ENCODE measurements at places on chromosomes 5 and 9.

DNA sequence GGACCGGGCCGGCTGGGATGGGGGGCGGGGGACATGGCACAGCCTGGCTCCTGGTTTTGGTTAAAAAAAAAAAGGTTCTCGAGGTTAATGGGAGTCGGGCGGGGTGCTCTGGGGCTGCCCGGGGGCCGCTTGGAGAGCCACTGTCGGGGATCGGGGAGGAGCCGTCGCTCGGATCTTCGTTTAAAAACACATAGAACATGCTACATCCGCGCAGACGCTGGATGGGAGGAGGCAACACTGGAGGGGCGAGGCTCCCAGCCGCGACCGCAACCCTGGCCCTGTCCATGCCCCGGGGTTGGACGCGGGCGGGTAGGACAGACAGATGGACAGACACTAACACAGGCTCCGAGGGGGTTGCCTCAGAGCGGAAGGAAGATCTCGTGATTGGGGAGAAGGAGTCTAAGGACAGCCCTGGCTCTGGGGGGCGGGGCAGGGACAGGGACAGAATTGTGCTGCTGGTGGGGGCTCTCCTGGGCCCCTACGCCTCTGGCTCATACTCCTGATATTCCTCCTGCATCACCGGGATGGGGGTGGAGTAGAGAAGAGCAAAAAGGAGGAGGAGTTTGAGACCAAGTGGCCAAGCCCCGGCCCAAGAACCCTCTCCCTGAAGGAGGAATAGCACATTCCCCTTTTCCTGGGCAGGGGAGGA lies 9.9 kb downstream of the SNCB start:
- peak; percentile 74 for DNase-seq

DNA sequence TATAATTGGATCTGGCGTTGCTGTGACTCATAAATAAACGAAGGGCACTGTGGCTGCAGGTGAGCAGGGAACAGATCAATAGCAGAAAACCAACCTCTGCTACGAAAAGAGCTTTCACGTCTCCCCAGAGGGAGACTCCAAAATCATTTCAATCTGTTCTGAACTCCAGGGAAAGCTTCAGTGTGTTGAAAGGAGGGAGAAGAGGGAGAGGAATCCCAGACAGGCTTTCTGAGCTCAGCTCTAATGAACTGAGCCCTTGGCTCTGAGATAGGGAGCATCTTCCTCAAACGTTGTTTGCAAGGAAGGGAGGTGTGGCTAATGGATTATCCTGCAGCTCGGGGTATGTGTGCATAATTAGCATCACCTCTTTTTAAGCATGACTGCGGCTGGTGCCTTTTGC lies 288.0 kb upstream of the IRX4 start:
- no peak for DNase-seq

GRCh38 chr5:37668524-37669047 lies 171.3 kb downstream of the GDNF start:
- peak; percentile 97 for DNase-seq

DNA sequence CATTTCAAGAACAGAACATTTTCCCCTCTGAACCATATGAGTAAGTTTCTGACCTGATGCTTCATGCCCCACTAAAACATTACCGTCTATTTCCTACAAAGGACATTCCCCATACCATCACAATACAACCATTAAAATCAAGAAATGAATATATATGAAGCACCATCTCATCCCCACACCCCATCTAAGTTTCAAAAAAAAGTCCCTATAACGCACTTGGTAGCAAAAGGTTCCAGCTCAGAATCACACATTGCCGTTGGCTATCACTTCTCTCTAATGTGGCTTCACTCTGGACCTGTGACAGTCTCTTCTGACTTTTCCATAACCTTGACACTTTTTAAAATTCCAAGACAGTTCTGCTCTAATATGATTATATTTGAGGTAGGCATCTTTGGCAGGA lies 5.9 kb downstream of the EMB start:
- DNase-seq = no peak

DNA sequence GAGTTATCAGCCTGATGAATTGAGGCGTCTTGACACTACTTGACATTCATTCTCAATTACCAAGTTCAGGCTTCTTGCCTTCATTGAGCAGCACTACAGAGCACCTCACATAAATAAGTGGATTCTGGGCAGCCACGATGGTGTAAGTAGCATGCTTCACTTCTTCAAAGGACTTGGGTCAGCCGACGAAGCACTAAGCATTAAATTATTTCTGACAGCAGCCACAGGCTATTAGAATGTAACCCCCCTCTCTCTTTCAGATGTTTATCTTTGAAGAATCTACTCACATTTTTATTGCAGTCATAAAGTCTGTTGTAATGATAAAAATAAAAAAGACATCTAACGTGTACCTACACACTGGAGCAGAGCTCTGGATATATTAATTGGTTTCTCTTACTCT lies 45.9 kb upstream of the VPS13A start:
- DNase-seq = no peak

DNA sequence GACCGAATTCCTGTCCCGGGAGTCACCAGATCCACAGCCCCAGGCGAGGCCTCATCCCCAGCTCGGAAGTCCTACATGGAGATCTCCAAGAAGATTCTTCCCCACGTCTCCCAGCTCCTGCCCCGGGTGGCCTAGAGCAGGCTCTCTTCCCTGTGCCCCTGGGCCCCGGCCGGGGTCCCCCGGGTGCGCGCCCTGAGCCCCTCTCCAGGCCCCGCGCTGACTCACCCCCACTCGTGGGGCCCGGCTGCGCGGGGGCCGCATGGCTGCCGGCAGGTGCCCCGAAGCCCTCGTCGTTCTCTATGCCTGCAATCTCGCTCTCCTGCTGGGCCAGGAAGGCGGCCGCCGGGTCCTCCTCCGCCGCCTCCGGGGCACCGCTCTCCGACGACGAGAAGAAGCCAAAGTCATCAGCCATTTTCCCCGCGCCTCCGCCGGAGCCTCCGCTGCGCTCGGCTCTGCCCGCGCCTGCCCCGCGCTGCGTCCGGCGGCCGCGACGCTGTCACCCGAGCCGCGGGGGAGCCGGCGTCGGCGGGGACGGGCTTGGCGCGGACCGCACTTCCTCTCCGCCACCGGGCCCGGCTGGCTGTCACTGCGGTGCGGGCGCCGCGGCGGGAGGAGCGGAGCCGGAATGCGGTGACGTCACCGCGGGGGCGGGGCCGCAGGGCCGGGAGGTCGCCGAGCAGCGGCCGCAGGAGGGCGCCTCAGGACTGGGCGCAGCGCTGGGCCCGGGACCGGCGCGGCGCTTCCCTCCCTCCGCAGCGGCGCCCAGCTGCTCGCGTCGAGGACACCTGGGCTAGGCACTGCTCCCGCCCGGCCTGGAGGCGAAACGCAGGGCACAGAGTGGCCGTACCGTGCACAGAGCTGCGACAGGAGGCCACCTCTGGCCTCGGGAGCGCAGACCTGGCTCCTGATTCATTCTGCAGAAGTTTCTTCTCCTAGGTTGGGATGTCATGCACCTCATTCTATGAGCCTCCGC lies at the start of gene CLTB:
TSS of gene CLTB (minus strand) at position 588 of the 973 bp plus-strand sequence. CDS start at position 412, 176 bp downstream.
- DNase-seq = peak; percentile 97

- DNase-seq = no peak
These were observed 102.2 kb downstream of the ANGPTL2 start for GRCh38 chr9:127020036-127020801.

DNA sequence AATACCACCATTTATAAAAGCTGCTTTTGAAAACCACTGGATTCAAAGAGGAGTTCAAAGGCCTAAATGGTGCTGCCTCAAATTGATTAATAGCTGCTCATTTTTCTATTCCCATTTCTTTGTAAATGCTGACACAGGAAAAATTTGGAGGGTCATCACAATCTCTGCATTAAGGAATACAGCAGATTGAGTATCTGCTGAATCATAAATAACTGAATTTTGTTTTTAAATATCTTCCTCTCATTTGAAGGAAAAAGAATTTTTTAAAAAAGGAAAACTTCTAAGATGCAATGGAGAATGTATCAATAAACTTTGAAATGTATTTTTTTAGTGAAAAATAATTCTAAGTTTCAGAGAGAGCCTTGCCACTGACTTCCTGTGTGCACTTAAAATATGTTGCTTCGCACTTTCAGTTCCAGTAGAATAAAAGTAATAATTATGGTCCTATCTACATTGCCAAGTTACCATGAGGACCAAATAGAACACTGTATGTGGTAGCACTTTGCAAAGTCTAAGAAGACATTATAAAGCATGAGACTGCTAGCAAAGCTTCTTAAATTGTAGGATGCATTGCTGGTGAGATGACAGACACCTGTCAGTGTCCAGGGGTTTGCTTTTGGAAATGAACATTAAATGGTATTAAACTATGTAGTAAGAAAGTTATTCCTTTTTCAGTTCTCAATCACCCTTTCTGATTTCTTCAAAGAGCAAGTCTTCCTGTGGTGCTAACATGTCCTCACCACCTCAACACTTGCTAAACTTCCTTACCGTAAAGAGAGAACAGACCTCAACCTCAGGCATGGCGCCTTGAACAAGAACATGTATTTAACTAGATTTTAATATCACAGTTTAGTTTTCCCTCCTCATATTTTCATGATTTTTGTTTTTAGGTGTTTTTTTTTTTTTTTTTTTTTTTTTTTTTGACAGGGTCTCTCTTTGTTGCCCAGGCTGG lies 555.1 kb downstream of the EBF1 start:
- DNase-seq = no peak

DNA sequence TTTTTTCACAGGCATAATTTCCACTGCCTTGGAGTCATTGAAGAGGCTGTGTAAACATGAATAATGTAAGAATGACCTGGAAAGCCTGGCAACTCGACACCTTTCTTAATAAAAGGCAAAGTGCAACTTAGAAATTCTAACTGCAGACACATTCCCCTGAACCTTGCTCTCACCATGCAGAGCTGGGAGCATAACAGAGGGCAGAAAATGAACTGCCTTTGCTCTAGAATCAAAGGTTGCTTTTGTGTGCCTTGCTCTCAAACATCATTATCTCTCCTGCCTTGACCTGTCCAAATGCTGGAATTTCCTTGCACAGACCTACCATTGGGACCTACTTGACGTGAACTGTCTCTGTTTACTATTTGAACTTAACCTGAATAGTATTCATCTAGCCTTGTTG lies 462.0 kb upstream of the ZNF462 start:
- no peak for DNase-seq

- DNase-seq = no peak
These were observed 5.3 kb downstream of the IL9 start for GRCh38 chr5:135890296-135890695.

GRCh38 chr5:57780961-57781325 lies 298.3 kb upstream of the ACTBL2 start:
- DNase-seq = no peak

DNA sequence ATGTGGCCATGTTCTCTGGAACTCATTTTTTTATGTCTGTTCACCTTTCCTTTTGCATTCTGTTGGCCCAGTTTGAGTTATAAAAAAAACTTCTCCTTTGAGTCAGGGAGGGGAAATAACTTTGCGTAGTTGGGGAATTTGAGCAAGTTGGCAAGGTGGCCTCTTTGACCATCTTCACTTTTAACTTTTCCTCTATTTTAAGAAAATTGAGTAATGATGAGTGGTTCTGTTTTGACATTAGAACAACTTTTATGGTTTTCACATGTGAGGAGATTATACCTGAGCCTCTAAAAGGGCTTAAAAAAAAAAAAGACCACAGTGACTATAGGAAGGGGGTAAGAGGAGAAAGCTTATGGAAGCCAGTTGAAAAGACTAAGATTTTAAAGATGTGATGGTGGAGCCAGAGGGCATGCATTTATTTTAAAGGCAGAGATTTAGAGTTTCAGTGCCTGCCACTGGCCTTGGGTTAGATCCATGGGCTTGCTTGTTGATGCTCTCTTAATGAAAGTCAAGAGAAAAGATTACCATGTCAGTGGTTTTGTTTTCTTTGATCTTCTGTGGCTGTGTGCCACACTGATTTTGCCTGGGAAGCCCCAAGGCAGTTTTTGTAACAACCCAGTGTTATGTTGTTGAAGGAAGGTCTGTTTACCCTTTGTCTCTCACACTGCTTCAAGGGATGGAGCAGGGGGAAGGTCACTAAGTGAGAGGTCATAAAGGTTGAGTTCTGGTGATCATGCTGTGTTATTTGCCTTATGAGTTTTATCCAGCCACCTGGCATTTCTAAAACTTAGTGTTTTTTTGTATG lies 219.7 kb upstream of the CD180 start:
- no peak for DNase-seq

DNA sequence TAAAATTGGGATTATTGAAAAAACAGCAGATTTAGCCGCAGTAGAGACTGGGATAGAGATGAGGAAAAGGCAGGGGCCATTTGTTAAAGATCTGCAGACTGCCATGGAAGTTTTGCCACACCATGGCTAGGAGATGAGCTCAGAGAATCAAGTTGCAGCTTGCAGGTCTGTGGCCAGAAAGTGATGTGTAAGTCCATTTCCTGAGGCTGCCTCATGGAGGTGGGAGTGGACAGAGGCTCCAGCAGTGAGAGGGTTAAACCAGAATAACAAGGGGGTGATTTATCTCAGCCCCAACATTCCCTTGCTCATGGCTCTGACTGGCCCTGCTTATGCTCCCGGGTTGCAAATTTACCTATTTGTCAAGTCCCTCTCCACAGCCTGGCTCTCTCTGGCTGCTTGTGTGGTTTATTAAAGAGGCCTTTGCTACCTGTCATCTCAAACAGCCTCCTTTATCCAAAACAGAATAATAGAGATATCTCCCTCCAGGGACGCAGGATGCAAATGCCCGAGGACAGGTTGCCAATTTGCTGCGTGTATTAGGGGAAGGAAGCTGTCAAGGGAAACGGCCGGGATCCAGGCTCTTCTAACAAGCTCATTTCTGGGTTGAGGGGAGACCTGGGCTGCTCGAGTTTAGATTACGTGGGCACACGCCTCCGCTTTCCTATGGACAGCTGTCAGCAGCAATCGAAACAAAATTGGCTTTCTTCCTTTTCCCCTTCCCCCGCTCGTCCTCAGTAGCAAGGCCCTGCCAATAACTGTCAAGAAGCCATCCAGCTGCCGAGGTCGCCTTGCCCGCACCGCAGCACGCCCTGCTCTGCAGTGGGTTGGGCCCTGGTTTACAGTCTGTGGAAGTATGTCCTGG lies 72.8 kb upstream of the PITX1 start:
- DNase-seq = no peak

- no peak for DNase-seq
These were observed 19.5 kb downstream of the MAN2A1 start for GRCh38 chr5:109709225-109709624.

GRCh38 chr5:171316258-171317121 lies 7.4 kb downstream of the TLX3 start:
- peak; percentile 65 for DNase-seq

DNA sequence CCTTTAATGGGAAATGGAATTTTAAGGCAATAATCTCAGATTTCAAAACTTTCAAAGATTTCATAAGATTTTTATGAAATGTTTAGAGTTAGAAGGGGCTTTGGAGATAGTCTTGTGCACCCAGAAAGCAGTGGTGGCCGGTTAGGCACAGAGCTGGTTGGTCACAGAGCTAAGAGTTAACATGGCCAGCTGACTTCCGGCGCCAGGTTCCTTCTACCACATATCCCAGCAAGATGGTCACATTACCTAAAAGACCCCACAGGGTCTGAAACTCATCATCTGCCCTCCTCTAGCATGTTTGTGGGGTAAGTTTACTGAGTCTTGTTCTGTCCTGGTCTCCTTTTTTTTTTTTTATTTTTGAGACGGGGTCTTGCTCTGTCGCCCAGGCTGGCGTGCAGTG lies 19.3 kb downstream of the QRFP start:
- DNase-seq = no peak

DNA sequence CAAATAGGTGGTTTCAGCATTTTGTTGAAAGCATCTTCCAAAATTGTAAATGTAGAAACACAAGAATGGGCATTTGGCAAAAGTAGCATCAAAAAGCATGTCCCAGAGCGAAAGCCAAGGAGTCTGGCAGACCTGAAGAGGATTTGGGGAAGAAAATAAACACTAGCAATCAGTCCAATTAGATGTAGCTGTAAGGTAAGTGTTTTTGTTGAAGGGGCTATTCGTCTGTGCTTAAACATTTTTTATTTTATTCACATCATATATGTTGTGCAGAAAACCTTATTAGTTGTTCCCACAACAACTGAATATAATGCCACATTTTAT lies 954.1 kb upstream of the COX7C start:
- DNase-seq = peak; percentile 23

Data from DMS53 (cell line).